ENCODE measurements at places on chromosomes 2 and 18.

- DNase-seq: peak; percentile 56
These were observed 550.2 kb upstream of the SETBP1 start for GRCh38 chr18:44130376-44130942.

DNA sequence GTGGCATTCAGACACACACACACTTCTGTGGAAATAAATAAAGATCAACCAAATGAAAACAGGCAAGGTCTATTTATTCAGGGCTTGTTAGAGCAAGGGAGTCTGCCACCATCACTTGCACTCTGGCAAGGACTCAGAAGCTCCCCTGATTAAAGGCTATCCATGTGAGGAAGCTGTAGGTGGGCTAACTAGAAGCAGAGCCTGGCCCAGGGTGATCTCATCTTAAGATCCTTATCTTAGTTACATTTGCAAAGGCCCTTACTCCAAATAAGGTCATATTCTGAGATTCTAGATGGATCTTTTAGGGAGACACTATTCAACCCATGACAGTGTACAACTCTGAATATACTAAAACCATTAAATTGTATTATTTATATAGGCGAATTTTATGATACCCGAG is 190.0 kb upstream of the SRD5A2 start:
- no peak for DNase-seq

GRCh38 chr2:98088261-98088660 is 1.3 kb downstream of the VWA3B start:
- no peak for DNase-seq

DNA sequence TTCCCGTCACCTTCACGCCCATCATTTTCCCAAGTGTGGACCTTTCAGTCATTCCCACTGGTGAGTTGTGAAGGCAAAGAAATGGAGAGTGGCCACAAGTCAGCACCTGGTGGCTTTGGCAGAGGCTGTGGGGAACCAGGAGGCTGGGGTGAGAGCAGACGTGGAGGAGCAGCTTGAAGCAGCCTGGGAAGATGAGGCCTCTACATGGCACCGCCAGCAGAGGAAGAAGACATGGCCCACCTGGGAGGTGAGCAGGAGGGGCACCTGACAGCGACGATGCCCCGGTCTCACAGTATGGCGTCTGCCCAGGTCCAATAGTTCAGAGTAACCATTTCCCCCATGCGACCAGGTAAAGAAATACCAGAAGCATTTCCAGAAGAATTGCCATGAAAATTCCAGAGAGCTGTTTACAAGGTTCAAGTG is 69.0 kb downstream of the TPO start:
- no peak for DNase-seq

GRCh38 chr2:158273791-158274190 is 172.1 kb downstream of the UPP2 start:
- DNase-seq: no peak

GRCh38 chr2:233992513-233993217 is 57.8 kb upstream of the SPP2 start:
- DNase-seq: no peak

- no peak for DNase-seq
These were observed 24.5 kb downstream of the CREG2 start for GRCh38 chr2:101362777-101363176.

DNA sequence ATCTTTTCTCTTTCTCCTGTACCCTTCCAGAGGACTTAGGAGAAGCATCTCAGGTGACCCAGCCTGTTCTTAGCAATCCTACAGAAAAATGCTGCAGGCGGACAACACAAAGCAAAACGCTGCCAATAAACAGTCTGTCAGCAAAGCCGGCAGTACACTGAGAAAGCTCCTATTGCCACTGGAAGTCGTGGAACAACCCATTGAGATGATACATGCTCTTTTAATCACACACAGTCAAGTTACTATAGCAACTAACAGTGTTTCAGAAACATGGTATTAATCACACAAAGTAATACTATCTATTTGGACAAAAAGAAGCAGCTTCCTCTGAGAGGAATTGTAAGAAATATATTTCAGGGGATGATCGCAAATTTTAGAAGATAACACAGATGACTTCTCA is 10.5 kb downstream of the CTLA4 start:
- DNase-seq: no peak

DNA sequence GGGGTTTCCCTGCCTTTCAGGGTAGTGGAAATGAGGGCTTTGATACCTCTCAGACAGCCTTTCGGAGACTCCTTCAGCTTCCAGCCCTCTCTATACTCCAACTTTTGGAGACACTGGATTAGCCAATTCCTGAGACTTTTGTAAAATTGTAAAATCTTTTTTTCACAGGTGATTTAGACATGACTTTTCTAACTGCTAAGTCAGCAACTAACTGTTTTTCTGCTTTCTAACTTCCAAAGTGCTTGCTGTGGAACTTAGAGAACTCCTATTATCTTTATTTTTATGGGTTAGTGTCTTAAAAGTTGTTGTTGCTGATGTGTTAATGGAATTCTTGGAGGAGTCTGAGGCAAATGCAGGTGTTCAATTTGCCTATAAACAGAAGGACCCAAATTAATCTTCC is 616.7 kb upstream of the ID2 start:
- no peak for DNase-seq

- no peak for DNase-seq
These were observed at the start of gene CYP27A1 for GRCh38 chr2:218781691-218782527. Gene CYP27A1 (plus strand): TSS chr2:218782147. CDS start chr2:218782183, 36 bp downstream.

GRCh38 chr18:76174451-76174850 is 320.6 kb downstream of the ZNF516 start:
- no peak for DNase-seq

- DNase-seq: no peak
These were observed 40.6 kb upstream of the CBLN2 start for GRCh38 chr18:72584787-72585186.

DNA sequence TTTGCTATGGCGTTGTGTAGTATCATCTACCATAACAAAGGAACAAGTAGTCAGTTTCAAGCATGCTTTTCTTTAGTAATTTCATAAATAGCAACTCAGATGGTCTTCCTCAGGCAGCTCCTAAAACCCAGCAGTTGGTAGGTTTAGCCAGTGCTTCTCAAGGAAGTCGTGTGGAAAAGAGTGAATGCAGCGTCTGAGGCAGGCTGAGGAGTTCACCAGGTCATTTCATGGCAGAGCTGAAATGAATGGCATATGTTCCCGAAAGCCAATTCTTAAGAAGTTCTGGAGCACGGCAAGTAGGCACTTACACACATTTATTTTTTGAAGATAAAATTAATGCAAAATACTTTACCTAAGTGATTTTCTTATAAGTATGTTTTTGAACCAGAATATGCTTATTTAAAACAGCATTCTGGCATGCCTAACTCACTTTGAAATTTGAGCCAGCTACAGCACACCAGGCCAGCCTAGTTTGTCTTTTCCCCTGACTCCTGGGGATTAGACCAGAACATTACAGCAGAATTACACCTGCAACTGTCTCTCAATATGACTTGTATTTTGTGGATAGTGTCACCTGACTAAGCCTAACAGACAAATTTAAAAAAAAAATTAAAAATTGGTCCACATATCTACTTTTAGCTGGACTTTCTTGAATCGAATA is 62.2 kb downstream of the OSBPL6 start:
- DNase-seq: no peak

DNA sequence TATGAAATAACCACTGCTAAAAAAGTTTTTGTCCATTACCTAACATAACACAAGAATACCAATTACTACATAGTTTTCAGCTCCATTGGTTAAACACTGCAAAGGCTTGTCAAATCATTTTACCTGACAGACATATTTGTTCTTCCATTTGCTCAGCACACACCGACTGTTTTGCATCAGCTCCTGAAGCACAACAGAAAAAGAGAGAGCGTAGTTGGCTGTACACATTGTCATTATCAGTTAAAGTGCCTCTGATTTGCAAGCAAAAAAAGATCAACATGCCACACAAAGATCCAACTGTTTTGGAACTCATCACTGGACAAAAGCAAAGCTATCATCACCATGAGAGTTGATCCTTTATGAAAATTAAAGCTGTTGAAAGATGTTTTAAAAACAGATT is 103.8 kb downstream of the WDPCP start:
- DNase-seq: no peak

DNA sequence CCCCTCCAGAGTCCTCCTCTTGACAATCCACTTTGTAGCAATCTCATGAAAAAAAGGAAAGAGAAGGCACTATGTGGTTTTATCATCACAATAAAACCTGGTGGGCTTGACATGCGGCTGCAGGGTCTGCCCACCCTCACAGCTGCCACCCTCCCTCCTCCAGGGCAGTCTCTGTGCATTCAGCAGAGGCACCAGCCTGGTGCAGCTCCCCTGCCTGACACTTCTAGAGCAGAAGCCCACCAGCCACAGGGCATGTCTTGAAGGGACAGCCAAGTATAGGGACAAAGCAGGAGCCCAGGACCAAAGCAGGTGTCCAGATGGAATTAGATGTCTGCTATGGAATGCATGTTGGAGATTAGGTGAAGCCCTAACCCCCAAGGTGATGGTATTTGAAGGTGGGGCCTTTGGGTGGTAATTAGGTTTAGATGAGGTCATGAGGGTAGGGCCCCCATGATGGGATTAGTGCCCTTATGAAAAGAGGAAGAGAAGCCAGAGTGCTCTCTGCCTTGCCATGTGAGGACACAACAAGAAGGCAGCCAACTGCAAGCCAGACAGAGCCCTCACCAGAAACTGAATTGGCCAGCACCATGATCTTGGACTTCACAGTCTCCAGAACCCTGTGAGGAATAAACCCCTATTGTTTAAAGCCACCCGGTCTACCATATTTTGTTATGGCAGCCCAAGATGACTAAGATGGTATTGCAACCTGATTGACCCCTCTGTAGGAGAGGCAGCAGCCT is 86.9 kb downstream of the MCFD2 start:
- DNase-seq: no peak

DNA sequence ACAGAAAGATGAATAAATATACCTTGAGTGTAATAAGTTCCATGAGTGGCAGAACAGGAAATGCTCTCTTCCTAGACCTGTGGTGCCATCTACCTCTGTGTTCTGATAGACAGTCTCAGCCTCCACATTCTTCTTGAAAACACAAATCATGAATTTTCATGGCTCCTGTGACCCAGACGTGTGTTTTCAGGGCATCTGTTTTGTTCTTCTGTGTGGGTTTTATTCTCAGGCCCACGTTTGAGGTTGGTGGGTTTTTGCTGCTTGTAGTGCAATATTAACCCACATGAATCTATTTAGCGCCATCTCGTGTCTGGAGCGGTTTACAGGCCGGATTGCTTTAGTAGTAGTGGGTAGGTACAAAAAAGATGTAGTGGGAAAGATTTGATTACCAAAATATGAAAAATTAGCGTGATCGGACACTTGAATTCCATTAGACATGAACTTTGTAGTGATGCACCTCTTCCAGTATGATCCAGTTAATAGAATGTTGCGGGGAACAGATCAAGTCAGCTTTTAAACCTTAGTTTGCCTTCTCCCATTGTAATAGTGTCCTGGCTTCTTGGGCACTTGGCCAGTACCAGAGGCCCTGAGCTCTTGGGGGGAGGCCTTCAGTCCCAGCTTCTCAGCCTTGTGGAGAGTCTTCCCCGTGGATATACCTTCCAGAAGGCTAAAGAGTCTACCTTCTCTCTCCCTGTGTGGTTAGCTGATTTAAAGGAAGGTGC is 256.5 kb downstream of the TPGS2 start:
- peak; percentile 36 for DNase-seq

DNA sequence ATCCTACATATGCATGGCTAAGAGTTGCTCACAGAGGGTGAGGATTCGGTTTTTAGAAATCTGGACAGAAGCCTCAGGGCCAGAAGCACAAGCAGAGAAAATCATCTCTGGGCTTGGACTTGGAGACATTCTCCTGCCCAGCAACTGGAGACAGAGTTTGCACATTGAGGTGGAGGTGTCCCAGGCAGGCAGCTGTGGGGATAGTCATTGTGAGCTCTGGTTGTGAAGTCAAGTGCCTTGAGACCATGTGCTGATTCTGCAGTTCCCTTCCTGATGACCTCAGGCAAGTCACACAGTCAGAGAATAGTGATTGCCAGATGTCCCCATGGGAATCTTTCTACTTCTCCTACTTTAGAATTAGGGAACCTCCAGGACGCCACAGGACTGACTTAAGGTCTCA is 108.4 kb upstream of the LDAH start:
- DNase-seq: no peak
